ENCODE measurements at places on chromosomes 3 and 15.

DNA sequence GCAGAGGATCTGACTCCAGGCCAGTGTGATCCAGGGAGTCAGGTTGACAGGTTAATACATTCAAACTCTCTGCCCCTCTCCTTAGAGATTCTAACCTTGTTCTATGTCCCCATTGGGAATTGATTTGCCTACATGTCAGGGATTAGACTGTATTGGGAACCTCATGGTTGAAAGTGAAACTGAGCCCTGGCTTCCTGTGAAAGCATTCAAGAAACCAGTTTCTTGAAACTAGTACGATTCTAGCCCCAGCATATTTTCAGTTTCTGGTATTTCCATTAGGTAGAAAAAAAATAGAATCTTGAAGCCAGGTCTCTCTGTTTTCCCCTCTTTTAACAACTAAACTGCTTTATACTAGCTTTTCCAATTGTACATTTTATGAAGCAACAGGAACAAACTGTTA is 140.4 kb upstream of the ABI3BP start:
- no peak for DNase-seq

DNA sequence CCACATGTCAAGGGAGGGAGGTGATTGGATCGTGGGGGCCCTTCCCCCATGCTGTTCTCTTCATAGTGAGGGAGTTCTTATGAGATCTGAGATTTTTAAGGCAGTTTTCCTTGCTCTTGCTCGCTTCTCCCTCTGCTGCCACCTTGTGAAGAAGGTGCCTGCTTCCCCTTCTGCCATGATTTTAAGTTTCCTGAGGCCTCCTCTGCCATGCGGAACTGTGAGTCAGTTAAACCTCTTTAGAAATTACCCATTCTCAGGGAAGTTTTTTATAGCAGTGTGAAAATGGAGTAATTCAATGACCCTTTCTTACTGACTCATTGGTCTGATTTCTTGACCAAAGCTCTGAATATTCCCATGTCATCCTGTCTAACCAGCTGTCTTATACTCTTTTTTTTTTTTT is 484.4 kb upstream of the TPRG1 start:
- no peak for DNase-seq

DNA sequence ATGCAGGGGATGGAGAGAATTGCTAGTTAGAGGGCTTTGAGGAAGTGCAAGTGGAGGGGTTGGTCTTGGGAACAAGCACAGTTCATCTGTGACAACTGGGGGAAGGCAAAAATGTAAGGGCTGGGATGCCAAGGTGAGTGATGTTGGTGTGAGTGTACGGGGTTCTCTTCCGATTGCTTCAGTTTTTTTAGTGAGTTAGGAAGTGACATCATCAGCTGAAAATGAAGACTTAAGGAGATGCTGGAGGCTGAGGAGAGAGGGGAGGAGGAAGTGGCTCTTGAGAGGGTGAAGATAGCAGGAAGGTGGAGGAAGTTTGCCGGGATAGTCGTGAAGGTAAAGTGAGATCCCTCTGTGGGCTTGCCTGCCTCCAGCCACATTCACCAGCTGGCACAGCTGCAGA is 12.7 kb downstream of the TICRR start:
- peak; percentile 35 for DNase-seq

DNA sequence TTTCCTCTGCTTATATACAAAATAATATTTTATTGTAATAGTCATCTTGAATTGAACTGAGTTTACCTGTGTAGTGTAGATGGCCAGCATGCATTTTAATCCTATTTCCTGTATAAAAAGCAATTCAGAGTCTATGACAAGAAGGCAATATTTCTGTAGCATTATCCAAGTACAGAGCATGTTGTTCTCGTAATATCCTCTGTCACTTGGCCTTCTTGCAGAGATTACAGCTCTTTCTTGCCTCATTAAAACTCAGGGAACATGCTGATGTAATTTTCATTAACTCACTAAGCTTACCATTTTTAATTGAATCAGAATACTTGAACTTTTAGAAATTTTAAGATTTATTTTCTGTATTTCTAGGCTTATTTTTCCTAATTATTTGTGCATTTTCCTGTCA is 203.3 kb upstream of the AGTR1 start:
- DNase-seq: no peak
